ENCODE measurements at places on chromosomes 7 and 10.

- no peak for DNase-seq
These were observed 238.3 kb upstream of the NFE2L3 start for GRCh38 chr7:25913598-25914224.

GRCh38 chr7:86814661-86815379 is 171.1 kb downstream of the GRM3 start:
- peak; percentile 53 for DNase-seq

DNA sequence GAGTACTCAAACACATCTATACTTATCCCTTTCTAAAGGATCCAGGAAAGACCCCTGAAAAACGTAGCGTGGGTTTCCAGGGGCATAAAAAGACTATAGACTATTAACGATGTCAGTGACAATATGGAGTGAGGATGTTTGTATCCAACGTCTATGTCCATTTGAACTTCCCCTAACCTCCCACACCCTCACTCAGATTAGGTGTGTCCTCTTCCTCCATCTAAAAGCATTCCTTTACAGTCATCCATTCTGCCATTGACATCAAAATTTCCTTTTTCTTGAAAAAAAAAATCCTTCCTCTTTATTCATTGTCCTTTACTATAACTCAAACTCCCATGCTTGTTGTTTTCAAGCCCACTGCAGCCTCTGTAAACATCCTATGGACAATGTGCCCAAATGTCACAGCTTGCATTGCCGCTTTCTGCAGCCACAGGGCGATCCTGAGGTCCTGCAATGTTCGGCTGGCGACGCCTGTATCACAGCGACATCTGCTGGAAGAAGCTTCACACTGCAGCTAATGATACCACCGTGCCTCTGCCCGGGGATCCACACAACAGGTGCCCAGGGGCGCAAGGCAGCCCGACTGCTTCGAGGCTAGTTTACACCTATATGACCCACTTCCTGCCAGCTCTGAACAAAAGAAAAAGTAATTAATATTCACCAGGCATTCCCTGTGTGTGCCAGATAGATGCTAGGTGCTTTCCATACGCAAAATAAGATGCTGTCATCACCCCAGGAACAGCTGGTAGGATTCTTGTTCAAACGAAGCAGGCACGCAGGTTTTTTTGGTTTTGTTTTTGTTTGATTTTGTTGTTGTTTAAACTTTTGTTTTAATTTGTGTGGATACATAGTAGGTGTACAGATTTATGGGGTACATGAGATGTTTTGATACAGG is 267.9 kb upstream of the GHITM start:
- peak; percentile 87 for DNase-seq

DNA sequence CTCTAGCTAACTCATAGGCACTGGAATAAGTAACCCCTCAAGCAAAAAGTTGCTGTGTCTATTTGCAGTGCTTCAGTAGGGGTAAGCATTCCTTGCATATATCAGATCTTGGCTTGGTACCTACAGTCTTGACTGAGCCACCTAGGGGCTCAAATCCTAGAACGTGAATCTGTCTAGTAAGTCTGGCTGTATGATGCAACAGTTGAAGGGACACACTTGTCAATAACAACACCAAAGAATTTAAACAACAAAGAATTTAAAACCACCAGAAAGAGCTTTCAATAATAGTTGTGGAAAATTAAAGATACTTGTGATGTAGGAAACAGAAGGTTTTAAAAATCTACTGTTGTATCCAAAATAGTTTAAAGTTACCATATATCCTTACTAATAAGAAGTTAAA is 65.4 kb downstream of the EBLN1 start:
- no peak for DNase-seq

GRCh38 chr10:89235073-89235798 is 16.3 kb downstream of the LIPA start:
- DNase-seq, result no peak

GRCh38 chr7:149743476-149744255 is 29.7 kb downstream of the ZNF467 start:
- DNase-seq, result no peak

DNA sequence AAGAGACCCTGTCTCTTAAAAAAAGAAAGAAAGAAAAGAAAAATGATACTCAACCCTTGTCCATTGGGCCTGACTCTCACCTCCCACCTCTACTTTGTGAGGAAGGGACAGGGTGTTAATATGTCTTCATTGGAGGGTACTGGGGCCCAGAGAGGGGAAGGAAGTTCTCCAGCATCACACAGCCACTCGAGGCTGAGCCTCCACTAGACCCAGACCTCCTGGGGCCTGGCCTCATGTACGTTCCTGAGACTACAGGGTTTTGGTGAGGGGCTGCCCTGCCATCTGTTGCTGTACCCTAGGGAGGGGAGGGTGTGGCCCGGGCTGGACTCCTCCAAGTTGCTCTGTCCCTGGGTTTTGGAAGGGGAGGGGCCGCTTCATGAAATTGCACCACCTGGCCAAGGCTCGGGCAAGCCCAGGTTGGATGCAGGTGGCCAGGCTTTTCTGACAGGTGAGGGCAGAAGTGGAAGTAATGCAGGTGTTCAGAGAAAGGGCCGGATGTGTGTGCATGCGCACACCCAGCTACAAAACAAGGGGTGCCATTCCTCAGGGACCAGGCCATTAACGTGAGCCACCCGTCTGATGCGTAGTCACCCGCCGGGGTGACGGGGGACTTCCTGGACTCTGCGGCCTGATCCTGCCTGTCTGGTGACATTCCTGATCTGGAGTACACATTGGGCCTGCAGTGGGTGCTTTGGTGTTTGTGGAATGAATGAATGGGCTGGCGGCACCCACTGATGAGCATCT is 21.7 kb downstream of the GTF2IRD1 start:
- no peak for DNase-seq

GRCh38 chr7:31107106-31108090 is 55.3 kb downstream of the ADCYAP1R1 start:
- no peak for DNase-seq

- DNase-seq, result no peak
These were observed 60.7 kb upstream of the TMEM72 start for GRCh38 chr10:44850356-44850934.

DNA sequence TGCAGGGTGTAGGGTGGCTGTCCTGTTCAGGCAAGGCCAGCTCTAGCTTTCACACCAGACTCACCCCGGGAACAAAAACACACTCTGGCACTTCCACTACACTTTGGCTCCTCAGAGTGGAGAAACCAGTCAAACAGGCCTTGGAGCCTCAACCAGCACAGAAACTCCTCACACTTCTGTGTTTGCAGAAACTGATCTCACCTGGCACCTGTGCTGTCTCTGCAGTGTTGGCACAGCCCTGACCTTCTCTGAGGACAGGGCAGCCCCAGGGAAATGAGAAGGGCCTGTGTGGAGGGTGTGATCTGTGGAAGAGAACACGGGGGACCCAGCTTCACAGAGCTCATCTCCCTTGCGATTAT is 4.1 kb upstream of the CALML5 start:
- DNase-seq, result no peak

- DNase-seq, result no peak
These were observed 32.4 kb upstream of the SVIL start for GRCh38 chr10:29667191-29667590.

DNA sequence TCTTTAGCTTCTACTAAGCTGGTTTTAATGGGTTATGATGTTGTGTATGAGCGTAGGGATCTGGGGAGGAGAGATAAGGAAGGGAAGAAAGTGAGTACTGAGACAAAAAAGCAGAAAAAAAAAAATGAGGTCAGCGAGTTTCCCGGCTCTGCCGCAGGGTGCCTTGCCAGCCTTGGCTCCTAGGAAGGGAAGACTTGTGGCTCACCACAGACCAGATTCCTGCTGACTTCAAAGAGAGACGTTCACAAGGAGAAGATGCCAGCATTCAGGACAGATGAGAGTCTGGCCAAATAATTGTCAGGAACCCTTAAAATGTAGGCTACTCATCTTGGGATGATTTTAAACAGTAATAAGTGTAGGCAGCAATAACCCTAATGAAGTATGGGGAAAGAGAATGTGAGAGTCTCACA is 11.4 kb upstream of the FAS start:
- no peak for DNase-seq

DNA sequence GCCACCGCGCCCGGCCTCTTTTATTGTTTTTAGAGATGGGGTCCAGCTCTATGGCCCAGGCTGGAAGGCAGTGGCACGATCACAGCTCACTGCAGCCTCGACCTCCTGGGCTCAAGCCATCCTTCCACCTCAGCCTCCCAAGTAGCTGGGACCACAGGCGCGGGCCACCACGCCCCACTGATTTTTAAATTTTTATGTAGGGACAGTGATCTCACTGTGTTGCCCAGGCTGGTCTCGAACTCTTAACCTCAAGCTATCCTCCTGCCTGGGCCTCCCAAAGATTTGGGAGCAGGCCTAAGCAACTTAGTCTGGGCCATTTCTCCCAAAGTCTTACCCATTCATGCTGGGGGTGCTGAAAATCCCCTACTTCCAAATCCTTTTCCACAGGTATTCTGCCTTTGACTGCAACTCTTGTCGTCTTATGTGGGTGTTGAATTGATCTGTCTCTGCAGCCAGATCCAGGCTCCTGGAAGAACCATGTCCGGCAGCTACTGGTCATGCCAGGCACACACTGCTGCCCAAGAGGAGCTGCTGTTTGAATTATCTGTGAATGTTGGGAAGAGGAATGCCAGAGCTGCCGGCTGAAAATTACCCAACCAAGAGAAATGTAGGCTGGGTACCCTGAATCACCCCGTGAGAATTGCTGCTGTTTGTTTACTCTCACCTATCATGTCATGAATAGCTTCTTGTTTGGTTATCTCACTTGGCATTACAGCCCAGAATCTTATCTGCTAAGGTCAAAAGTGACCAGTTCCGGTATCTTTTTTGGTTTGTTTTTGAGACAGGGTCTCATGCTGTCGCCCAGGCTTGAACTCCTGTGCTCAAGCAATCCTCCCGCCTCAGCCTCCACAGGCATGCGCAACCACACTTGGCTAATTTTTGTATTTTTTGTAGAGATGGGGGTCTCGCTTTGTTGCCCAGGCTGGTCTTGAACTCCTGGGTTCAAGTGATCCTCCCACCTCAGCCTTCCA is 1.1 kb downstream of the ZDHHC4 start:
- no peak for DNase-seq

DNA sequence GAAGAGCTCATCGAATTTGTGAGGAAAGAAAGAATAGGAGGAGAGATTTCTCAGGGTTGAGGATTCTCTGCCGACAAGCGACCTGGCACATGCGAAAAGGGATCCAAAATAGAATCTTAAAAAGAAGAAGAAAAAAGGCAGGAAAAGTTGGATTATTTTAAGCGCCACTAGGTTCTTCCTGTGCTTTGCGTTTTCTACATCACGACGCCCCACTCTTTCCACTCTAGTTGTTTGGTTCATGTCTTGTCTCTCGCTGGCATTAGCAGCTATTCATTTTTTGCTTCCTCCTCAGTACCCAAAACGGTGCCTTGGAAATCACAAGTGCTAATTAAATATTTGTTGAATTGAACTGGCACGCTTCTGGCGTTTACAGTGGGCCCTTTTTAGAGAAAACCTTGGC is 674 bp upstream of the FRA10AC1 start:
- DNase-seq, result peak; percentile 33

DNA sequence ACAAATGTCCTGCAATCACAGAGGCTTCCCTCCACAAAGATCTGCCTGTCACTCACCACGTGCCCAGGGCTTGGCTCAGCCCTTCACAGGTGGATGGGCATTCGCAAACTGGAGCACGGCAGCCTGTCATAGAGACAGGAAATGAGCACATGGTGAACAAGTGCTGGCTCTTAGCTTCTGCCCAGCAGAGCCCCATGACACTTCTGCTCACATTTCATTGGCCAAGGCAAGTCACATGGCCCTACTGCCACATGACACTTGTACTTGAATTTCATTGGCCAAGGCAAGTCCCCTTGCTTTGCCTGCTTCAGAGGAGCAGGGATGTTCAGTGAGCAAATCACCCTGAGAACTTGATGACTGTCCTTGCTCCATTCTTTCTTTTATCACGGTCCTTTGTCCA is 110.8 kb upstream of the PPP2R2D start:
- peak; percentile 32 for DNase-seq

DNA sequence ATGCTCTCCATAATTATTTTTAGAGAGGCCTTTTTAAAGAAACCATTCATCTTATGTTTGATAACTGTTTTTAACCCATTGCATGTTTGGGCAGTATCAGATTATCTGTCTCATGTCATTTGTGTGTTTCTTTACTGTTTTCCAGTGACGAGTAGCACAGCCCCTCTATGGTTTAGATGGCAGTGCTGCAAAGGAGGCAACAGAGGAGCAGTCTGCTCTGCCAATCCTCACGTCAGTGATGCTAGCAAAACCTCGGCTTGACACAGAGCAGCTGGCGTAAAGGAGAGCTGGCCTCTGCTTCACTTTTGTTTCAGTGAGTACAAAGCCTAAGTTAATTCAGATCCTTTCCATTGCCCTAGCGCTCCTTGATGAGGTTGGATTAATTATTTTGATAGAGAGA is 80.4 kb upstream of the GARIN1A start:
- no peak for DNase-seq

DNA sequence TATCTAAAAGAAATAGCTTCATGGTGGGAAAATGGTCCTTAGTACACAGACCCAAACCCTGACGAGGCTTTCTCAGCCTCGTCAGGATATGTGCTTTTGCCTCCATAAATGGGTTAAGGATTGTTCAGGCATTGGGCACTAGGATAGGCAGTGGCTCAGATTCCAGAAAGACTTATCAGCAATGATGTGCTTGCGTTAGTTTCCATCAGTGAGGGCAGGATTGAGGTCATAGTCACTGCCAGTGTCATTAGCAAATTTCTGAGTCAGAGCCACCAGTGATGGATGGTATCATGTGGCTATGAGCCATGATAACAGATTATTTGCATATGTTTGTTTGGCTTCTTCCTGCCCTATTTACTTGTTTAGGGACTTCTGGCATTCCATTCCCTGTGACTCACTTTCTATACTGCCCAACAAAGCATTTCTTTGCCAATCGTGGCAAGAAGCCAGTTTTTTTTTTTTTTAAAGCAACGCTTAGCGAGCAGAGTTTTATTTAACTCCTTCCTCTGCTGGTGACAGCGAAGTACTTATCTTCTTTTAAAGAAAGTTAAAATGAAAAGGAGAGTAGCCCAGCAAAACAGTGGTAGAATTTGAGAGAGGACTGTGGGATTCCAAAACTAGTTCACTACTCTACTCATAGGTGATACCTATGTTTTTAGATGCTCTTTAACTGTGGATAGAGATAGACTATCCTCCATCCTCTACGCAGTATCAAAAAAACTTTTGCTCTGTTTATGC is 44.4 kb downstream of the MYPN start:
- peak; percentile 22 for DNase-seq

GRCh38 chr10:131852823-131853609 is 47.8 kb upstream of the PPP2R2D start:
- no peak for DNase-seq

DNA sequence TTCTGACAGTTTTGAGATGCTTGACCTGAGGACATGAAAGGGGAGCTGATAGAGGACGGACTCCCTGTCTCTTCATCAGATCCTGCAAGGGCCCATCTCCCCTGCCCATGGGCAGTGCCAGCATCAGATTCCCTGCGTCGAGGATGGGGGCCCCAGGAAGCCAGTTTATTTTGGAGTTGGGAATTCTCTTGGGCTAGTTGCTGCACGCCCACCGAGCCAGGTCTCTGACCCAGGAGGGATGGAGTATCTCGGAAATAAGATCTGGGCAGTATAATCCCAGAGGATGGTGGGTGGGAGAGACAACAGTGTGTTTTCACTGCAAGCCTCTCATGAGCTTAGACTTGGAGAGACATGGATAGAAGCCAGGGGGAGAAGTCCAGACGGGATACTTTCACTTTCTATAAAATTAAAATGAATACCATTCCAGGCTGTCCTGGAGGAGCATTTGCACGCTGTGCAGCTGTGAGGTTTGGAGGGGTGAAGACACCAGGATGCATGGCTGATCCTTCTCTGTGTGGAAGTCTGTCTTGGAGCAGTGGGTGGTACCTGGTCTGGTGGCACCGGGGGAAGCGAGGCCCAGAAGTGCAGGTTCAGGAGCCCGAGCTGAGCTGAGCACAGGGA is 25.8 kb downstream of the DOCK1 start:
- DNase-seq, result no peak

GRCh38 chr7:151351027-151351426 is 9.4 kb downstream of the NUB1 start:
- DNase-seq, result peak; percentile 27
